ENCODE measurements at places on chromosomes 12 and 14. TPM values are rescaled to one million over a fixed set of nuclear protein-coding genes. Genes with fewer than 3 reads are reported as not detected.

GRCh38 chr14:92927349-92928257, 4.7 kb downstream of the CHGA start:
- no peak for DNase-seq

DNA sequence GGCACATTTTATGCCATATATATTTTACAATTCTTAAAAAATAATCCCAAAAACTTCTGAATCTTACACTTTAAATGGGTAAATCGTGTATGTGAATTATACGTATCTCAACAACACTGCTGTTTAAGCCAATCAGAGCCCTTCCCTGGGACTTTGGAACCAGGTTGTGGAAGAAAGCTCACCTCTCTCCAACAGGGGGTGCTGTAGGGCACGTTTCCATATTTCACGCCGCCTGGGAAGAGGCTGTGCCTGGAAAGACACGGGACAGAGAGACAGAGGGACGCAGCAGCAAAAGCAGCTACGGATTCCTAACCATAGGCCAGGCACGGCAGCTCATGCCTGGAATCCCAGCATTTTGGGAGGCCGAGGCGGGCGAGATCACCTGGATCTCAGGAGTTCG, 29.4 kb upstream of the FBRSL1 start:
- no peak for DNase-seq

GRCh38 chr12:120890963-120891362, 13.2 kb downstream of the SPPL3 start:
- DNase-seq: no peak

DNA sequence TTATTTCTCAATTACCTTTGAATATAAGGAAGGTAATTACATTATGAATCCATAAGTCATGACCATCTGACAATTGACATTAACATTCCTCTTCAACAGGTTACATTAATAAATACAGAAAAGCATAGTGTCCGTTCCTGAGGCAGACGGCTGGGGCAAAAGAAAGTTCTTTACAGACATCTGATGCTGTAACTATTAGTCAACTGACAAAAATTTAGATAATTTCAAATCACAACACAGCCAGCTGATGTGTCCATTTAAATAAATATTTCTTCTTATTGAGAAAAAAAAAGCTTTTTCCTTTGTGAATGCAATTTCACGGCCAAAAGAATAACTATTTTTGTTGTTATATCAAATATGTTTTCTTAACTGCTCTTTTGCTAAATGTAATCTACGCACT, 9.2 kb upstream of the PYROXD1 start:
- no peak for DNase-seq

DNA sequence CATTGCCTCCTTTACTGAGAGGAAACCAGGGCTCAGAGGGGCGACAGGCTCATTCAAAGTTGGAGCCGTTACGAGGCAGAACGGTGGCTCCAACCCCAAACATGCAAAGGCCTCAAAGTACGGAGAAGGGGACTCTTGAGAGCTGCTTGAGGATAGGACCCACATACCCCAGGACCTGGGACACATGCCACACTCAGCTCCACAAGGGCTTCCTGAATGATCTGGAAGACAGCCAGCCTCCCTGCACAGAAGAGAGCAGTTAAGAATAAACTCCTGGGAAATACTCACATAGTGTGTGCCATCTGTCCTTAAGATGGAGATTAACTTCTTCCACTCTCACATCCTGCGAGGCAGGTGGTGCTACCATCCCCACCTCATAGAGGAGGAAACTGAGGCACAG, 26.6 kb upstream of the NXPH4 start:
- no peak for DNase-seq

GRCh38 chr12:133058203-133059113, 21.1 kb downstream of the ZNF84 start:
- DNase-seq: no peak

Gene TMEM63C
- 0.91 TPM for polyA plus RNA-seq

Gene MMP17
- 7.2 TPM for polyA plus RNA-seq
